GM23248 (cell line): ENCODE measurements at places on chromosomes 4 and X. TPM values are rescaled to one million over a fixed set of nuclear protein-coding genes. Genes with fewer than 3 reads are reported as not detected.

- peak; percentile 87 for DNase-seq
Observed at GRCh38 chr4:4837316-4837715, 22.1 kb upstream of the MSX1 start.

- no peak for DNase-seq
Observed at GRCh38 chr4:27078934-27079455, 218.4 kb downstream of the STIM2 start.

- peak; percentile 89 for DNase-seq
Observed at GRCh38 chr4:82715731-82716617, 82.6 kb downstream of the SCD5 start.

GRCh38 chr4:6404611-6405396, 67.6 kb downstream of the PPP2R2C start:
- DNase-seq, result no peak

DNA sequence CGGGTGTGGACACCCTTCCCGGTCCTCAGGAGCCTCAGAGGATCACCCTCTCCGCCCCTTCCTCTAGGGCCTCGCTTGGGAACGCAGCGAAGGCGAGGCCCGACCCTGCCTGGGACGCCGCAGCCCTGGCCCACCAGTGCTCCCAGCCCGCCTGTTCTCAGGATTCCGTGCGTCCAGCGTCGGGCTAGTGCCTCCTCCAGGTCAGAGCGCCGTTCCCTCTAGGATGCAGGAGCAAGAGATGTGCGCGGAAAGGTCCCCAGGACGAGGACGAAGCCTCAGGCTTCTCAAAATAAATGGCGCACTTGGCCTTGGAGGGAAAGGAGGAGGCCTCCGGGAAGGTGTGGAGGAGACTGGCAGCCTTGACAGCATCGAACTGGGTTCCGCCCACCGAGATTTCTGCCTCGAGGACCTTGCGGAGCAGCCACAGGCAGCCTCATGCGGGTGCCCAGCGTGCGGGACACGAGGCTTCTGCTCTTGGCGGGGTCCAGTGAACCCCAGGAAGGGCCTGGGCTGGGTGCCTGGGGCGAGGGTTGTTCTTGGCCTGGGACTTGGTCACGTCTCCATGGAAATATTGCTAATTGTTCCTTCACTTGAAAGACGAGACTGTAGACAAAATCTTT, 35.1 kb downstream of the PITX2 start:
- no peak for DNase-seq

DNA sequence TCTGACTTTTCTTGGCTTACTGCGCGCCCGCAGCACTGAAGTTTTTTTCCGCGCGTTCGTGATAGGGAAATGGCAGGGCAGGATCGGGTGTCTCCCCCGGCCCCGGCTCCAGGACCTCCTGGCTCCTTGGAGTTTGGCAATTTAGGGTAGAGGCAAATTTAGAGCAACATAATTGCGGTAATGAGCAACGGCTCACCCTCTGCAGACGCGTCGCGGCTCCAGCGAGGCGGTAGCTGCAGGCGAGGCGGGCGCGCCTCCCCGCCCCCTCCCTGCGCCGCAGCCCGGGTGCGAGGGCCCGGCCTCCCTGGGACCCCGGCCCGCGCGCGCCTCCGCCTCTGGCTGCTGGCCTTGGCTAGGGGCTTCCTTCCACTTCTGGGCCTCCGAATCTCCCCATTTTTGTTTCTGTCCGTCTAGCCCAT, 6.2 kb downstream of the MSX1 start:
- DNase-seq, result no peak

- DNase-seq, result no peak
Observed at GRCh38 chr4:177006331-177006730, 213.6 kb upstream of the VEGFC start.

- DNase-seq, result no peak
Observed at GRCh38 chrX:11264925-11265324, 28.3 kb upstream of the AMELX start.

DNA sequence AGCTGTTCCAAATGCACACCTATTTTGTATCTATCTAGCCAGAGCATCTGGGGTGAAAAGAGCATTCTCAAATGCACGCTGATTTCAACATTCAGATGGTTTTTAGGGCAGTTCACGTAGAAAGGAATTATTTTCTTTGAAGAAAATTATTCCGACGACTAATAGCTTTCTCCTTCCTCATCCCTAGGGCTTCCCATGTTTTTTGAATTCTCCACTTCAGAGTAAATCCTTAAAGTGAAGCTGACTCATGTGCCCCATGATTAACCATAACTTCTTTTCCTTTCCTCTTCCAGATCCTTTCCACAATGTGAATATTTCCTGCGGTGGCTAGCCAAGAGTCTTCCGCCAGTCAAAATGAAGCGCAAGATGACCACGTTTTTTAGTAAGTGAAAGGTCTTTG, 86.7 kb upstream of the PDHA1 start:
- DNase-seq, result no peak

DNA sequence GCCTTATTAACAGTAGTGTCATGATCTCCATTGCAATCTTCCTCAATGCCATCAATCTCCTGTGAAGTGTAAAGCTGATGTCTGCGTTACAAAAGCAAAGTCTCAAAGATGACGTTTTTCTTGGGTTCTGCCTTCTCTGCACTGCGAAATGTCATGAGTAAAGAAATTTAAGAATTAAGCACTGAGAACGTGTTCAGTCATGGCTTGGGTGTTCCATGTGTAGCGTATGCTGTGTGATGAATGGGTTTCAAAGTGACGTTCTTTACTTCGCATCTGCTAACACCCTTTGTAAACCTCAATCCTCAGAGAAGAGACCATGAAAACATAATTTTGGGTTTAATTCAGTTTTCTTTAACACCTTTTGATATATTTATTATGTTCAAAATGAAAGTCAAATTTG, 999 bp downstream of the NAP1L5 start:
- peak; percentile 54 for DNase-seq

DNA sequence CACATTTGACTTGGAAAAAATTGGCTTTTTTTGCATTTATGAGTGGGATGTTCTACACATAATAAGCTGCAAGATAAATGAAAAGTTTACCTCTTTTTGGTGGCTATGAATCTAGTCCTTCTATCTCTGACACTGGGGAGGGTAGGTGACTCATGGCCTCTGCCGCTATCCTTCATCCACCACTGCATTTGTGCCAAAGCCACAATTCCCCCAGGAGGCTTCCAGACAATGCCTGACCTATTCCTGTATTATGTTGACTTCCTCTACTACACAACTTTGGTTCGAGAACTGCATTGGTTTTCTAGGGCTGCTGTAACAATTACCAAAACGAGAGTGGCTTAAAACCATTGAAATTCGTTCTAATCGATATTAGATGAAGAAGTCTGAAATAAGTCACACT, 245.6 kb downstream of the TRAM1L1 start:
- DNase-seq, result no peak

GRCh38 chrX:148700021-148700420, 199.6 kb downstream of the AFF2 start:
- no peak for DNase-seq

DNA sequence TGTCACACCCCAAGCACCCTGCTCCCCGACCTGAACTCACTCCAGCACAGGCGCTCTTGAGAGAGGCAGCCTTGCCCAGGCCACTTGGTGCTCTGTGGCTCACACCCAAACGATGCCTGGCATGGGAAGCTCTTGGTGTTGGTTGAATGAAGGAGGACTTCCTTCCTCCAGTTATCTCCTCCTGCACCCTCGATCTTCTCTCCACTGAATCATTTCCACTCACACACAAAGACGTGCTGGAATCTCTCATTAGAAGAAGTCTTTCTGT, 90.5 kb upstream of the TRIM2 start:
- DNase-seq, result no peak

- DNase-seq, result peak; percentile 10
Observed at GRCh38 chrX:47316276-47317025, 53.9 kb upstream of the ZNF157 start.

DNA sequence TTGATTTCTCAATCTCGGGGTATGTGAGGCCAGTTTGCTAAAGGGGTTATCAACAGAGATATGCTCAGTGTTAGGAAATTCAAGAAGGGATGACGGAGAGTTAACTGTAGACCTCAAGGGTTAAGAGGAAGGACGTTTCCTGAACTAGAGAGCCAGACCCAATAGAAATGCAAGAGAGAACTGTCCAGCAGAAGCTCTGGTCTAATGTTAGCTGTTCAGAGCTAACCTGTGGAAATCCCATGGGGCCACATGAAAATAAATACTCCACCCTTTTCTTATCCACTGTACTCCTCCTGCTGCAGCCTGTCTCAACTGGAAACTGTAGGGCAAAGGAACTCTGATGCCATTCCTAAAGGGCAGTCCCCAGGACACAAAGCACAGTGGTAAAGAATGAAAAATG, 274.3 kb downstream of the DMD start:
- DNase-seq, result no peak

DNA sequence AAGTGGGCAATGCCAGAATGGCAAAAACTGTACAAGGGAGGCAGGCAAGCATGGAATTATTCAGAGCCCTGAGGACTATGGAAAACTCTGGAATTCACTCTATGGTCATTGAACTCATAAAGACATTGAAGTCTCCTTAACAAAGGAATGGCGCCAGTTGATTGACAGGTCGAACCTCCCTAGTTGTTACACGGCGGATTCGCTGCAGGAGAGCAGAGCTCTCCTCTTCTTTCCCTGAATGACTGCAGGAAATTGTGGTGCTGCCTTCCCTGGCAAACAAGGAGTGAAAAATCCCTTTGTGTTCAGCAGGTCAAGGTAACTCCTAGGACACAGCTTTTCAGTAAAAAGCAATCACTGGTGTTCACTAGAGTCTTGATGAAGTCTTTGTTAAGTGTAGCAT, 732.8 kb upstream of the FRG1 start:
- DNase-seq, result no peak

- DNase-seq, result peak; percentile 80
Observed at GRCh38 chr4:26459054-26459755, 31.1 kb downstream of the CCKAR start.

- no peak for DNase-seq
Observed at GRCh38 chrX:9462456-9462855, 2.4 kb upstream of the TBL1X start.

DNA sequence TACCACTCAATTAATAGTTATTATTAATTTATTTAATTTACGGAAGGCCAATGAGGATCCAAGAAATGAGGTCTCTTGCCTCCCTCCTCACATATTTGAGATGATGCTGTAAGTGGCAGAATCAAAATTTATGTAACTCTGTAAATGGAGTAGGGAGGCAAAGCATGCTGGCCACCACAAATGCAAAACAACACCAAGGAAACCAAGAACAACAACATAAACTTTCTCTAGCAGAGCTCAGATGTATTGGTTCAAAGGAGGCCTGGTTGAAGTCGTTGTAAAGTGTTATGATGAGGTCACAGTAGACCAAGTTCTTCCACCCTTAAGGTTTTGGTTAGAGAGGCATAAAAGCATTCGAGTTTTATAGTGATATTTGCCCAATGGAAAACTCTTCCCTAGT, 194.8 kb upstream of the FAT1 start:
- DNase-seq, result no peak

DNA sequence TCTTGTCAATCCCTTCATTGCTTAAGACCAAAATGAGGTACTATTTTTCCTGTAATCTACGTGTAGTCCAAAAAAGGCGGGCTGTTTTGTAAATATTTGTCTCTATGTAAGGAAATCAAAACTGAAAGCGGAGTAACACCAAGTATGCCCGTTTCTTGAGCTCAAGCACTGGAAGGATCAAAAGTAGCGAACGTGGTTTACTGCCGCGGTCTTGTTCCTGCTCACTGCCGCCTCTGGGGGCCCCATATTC, 71.5 kb downstream of the AFF1 start:
- DNase-seq, result peak; percentile 91

DNA sequence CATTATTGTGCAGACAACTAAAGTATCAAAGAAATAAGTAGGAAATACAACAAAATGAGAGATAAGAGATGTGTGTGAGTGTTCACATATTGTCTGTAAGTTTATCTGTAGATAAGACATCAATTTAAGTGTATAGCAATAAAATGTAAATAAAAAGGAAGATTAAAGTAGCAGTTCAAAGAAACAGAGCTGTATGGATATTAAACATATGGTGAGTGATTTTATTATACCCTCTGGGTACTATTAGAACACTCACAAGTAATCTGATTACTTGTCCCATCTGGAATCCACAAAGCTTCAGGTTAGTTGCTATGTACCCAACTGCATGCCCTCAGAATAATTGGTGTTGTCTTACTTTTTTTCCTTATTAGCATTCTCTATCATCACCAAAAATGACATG, 747.9 kb upstream of the ADGRL3 start:
- no peak for DNase-seq

DNA sequence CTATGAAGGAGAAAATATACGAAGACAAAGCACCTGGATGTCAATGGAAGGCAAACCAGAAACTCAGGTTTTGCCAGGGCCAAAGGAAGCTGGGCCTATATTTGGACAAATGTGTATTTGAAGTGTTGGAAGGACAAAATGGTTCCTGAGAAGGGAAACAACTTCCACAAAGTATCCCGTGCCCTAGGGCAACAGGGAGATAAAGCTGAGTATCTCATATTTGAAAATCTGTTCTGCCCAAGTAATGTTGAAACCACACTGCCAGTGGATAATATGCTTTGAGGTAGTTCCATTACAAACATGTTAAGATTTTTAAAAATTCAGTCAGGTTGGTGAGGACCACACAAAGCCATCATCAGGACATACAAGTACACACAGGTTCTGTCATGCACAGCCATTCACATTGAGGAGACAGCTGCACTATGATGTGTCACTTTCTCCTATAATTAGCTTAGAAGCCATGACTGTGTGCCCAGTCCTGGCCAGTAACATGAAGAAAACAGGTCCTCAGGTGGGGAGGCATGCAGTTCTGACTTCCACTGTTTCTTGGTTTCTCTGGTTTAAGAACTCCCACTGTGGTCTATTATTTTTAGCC, 116.4 kb downstream of the PWWP3B start:
- DNase-seq, result no peak

- DNase-seq, result no peak
Observed at GRCh38 chr4:102546635-102547034, 45.5 kb downstream of the NFKB1 start.

GRCh38 chr4:153095448-153096204, 108.6 kb upstream of the TRIM2 start:
- DNase-seq, result no peak

DNA sequence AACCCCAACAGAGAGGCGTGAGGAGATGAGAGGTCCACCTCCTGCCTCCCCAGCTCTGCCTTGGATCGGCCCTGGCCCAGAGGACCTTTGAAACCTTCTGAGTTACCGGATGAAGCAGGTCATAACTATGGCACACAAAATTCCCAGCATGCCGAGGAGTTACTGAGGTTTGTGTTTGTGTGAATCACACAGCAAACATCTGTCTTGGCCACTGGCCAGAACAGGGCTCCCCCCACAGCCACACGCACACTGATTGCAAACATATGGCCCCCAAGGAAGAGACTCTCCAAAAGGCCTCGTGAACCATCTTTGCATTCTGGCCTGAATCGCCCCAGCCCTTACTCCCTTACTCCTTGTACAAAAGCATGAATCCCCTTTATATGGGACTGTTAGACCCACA, 18.9 kb downstream of the RPS4X start:
- DNase-seq, result peak; percentile 71

- no peak for DNase-seq
Observed at GRCh38 chr4:155615081-155615887, 51.4 kb upstream of the GUCY1A1 start.

- DNase-seq, result no peak
Observed at GRCh38 chrX:130351567-130351966, 11.8 kb downstream of the SLC25A14 start.

MAGEA8 gene
- total RNA-seq, result not detected in 2 replicates

UPF3B gene
- 3.1 and 3.3 TPM in 2 replicates for total RNA-seq

GYPE gene
- total RNA-seq, result 2.5 and 6.6 TPM in 2 replicates

PRPS2 gene
- total RNA-seq, result 20.1 and 22.5 TPM in 2 replicates

BEND2 gene
- total RNA-seq, result not detected in 2 replicates

IL21 gene
- total RNA-seq, result not detected in 2 replicates

NAT8L gene
- total RNA-seq, result 0.38 TPM in 1 of 2 replicates, not detected in the other

APLN gene
- total RNA-seq, result 0.43 and 1.1 TPM in 2 replicates

ITM2A gene
- total RNA-seq, result not detected in 2 replicates

ANTXR2 gene
- 84.0 and 87.5 TPM in 2 replicates for total RNA-seq

NHSL2 gene
- total RNA-seq, result 3.2 and 4.7 TPM in 2 replicates
